ENCODE measurements at places on chromosomes 6 and 20.

- DNase-seq: no peak
These were observed 6.2 kb upstream of the RBCK1 start for GRCh38 chr20:401682-402495.

- DNase-seq: no peak
These were observed 4.4 kb upstream of the WFDC8 start for GRCh38 chr20:45583502-45583901.

DNA sequence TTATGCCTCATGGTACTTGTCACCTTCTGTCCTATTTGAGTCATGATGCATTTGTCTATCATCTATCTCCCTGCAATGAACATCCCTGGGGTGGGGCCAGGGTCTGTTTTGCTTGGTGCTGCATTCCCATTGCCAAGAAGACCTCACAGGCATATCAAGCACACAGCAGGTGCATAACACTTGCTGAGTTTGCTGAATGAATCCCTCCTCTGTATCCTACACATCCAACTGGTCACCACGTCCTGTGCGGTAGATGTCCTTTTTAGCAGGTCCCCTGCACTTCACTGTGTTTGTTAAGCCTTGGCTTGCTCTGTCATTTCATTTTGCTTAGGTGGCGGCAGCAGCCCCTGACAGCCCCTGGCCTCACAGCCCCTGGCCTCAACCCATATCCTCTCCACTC lies 214.8 kb upstream of the RNF24 start:
- DNase-seq: no peak

- no peak for DNase-seq
These were observed 202.8 kb downstream of the WDR27 start for GRCh38 chr6:169498916-169499513.

GRCh38 chr6:128095362-128095761 lies 194.5 kb upstream of the THEMIS start:
- no peak for DNase-seq

DNA sequence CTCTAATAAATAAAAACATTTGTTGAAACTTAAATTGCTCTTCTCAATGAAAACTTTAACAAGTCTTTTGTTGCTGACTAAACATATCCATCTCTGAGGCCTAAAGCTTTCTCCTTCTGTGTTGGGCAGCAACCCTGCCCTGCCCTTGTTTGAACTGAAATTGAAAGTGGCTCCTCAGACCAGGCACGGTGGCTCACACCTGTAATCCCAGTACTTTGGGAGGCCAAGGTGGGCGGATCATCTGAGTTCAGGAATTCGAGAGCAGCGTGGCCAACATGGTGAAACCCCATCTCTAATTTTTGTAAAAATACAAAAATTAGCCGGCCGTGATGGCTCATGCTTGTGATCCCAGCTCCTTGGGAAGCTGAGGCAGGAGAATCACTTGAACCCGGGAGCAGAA lies 29.2 kb upstream of the GNRH2 start:
- DNase-seq: no peak

GRCh38 chr6:79440598-79440997 lies 96.6 kb downstream of the LCA5 start:
- no peak for DNase-seq

DNA sequence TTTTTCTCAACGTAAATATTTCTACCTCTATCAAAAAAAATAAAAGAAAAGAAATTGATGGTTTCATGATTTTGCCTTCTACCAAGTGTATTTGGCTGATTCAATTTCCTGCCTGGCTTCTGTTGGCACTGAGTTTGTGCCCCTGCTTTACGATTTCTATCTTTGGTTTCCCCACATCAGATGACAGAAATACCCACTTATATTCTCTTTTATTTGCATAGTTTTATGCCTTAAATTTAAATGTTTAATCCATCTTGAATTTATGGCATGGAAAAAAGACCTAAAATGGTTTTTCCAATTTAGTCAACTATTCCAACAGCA lies 34.3 kb downstream of the RNF24 start:
- no peak for DNase-seq

DNA sequence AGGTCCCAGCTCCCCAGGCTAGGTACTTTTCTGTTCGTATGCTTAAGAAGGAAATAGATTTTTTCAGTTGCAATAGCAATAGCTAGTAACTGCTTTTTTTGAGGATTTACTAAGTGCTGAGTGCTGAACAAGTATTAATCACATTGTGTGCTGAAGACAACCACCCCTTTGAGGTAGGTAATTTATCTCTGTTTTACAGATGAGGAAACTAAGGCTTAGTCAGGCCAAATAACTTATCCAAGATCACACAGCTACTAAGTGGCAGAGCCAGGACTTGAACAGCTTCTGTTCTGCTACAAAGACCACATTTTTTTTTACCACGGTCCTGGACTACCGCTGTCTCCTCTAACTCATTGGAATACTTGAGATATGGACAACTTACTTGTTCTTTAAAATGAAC lies 39.8 kb downstream of the LRRN4 start:
- DNase-seq: no peak

GRCh38 chr6:128278836-128279235 lies 241.6 kb downstream of the PTPRK start:
- no peak for DNase-seq

DNA sequence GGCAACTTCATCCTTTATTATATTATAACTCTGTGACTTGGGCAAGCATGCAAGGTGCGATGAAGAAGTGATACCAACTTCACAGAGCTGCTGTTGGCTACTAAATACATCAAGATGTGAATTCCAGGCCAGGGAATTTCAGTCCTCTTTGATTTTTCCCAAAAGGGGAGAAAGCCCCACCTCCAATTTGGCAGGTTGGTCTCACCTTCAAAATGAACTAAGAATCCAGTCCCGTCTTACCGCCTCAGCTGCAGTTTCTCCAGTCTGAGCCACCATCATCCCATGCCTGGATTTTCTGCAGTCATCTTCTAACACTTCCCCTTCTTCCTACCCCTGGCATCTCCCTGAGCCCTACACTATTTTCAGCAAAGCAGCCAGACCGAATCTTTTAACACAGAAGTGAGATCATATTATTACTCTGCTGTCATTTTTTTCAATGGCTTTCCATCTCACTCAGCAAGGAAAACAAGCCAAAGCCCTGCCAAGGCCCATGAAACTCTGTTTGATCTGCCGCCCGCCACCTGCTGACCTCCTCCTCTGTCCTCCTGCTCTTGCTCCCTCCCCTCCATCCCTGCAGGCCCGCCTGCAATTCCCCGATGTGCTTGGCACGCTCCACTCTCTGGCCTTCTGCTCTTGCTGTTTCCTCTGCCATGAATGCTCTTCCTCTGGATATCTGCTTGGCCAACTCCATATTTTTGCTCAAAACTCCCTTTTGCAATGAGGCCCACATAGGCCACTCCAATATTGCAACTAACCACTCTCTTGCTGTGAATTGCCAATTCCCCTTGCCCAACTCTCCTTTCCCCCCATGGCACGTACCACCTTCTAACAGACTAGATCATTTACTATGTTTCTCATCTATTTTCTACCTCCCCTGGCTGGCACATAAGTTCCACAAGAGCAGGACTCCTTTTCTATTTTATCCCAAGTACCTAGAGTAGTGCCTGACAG lies 46.0 kb upstream of the TAGAP start:
- DNase-seq: no peak

GRCh38 chr6:135586844-135587243 lies 89.3 kb upstream of the AHI1 start:
- no peak for DNase-seq

- DNase-seq: no peak
These were observed at the start of gene PPP1R16B for GRCh38 chr20:38805502-38805957. TSS of gene PPP1R16B (plus strand) at chr20:38805697. CDS start at chr20:38835926, 30,229 bp downstream.

DNA sequence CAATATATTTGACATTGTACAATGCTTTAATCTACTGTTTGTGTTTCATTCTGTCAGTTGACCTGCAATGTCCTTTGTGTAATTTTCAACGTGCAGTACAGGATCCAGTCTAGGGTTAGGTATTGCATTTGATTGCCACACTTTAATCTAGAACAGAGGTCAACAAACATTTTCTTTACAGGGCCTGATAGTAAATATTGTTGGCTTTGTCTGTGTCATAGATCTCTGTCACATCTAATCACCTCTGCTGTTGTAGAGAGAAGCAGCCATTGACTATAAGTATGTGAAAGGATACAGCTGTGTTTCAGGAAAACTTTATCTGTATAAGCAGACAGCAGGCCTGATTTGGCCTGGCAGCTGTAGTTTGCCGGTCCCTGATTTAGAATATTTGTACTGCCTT lies 39.3 kb downstream of the ATRN start:
- DNase-seq: no peak

GRCh38 chr6:112925702-112926101 lies 578.6 kb downstream of the RFPL4B start:
- no peak for DNase-seq

DNA sequence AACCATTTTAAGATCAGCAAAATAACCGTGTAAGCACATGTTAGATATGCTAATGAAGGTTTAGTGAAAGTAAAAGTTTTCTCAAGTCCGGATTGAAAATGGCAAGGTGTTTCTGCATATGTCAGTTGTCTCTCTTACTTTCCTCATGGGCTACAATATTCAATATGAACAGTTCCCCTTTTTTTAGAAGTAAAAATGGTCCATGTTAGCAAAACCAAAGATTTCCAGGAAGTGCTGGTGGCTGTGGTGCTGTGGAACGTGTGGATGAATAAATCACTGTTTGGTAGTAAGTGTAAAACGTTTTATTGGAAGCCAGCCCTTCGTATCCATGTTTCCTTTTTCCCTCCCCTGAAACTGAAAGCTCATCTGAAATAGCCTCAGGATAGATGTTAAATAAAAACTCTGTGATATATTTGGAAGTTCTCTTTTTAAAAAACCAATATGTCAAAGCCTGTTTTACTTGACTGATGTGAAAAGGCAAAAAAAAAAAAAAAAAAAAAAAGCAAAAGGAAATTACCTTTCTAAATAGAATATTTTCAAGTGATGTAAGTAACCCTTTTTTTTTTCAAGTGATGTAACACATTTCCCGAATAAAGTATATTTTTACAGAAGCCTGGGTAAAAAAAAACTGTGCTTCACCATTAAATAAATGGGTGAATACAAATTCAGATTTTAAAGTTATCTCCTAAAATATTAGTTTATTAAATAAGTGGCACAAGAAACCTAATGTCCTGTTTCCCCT lies 41.9 kb downstream of the PLEKHG1 start:
- no peak for DNase-seq

DNA sequence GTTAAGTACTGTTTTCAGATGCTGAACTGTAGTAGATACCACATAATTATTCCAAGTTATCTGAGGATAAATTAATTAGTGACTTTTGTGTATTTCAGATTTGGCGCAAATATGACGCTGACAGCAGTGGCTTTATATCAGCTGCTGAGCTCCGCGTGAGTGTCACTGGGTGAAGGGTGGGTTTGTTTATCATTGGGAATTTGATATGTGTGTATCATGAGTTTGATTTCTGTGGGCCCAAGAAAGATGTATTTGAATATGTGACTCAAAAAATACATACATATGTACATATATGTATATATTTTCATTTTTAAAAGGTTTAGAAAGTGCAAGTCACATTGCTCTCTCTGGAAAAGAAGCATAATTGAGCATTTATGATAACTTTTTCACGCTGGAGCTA lies 17.4 kb downstream of the SCGN start:
- DNase-seq: no peak

DNA sequence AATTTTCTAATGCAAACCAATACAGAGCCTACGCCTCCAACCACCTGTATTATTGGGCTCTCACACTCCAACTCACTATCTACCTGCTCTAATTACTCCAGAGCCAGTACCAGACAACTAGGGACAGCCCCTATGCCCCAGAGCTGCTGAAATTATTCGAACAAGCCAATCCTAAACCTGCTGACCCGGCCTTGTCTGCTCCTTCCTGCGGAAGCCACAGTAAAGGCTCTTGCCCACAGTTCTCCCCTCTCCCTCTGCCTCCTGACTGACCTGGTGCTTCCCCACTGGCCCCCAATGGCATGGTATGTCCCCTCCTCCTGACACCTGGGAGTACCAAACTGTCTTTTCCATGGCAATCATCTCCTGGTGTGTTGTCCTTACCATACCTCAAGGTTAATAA lies 4.1 kb upstream of the TOX2 start:
- no peak for DNase-seq

GRCh38 chr6:27452496-27452897 lies 20.4 kb downstream of the ZNF184 start:
- no peak for DNase-seq

DNA sequence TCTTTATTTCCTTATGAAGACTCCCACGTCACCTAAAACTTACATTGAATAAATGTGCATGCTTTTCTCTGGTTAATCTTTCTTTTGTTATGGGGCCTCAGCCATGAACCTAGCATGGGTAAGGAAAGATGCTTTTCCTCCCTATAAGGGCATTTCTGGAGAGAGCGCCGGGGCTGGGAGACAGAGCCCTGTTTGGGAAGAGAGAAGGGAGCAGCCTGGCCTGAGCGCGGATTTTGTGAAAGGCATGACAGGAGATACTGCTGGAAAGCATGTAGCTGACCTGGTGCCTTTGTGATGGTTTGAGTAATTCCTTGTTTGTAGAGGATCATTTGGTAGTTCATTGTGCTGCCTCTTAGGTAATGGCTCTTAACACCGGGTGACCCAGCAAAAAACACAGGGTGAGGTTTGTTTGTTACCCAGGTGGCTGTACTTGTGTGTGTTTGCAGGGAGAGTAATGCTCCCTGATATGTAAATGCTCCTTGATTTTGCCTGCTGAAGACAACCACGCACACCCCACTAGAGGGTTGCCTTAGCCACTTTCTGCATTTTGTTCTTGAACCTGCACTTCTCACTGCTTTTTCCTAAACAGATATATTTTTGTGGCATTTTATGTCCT lies 59.2 kb downstream of the ANKRD6 start:
- no peak for DNase-seq

DNA sequence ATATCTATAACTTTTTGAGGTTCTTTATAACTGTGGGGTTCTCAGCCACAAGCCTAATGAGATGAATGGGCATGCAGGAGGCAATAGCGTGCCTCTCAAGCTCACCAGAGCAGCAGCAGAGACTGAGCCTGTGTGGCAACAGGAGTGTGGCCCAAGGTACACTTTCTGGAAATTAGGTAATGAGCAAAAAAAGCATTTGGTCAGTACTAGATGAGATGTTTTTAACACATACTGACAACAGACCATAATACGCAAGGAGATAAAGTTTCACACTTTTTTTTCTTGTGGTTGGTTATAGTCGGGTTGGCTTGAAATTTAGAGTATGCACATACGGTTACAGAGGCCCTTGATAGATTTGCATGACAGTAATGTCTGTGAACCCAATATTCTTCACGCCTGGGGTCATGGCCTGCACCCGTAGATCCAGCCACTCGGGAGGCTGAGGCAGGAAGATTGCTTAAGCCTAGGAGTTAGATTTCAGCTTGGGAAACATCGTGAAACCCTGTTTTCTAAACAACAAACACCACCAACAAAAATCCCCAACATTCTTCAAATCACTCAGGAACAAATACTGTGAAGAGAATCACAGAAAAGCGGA lies 300.1 kb downstream of the GMDS start:
- no peak for DNase-seq

DNA sequence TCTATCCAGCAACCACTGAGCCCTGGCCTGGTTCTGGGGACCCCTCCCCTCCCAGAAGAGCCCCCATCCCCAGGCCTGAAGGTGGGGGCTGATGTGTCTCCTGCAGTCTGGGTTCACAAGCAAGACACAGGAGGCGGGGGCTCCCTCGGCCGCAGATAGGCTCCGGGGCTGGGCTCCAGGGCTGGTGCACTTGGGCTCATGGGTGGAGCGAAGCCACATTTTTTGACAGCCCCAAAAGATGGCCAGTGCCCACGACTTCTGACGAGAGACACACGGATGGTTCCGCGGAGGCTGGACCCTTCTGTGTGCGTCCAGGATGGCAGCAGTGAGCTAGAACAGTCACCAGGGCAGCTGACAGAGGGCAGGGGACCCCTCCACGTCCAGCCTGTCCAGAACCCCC lies 57.1 kb upstream of the GATA5 start:
- DNase-seq: no peak

GRCh38 chr6:150586850-150587359 lies 12.8 kb upstream of the PLEKHG1 start:
- no peak for DNase-seq
